ENCODE measurements at places on chromosomes 12 and 14.

DNA sequence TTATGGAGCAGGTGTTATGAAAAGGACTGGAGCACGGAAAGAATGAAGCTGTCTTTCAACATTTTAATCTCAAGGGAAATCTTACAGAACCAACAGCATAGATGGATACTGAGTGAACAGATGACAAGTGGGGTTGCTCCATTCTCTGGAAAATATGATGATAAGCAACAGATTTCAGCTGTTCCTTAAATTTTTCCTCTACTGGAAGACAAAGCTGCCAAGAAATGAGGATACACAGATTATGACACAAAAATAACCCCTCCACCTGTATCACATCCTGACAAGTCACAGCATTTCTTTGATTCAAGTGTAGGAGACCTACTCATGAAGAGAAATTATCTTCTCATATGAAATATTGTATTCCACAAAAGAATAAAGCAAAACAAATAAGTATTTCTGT lies 13.0 kb upstream of the TMTC2 start:
- DNase-seq = no peak

DNA sequence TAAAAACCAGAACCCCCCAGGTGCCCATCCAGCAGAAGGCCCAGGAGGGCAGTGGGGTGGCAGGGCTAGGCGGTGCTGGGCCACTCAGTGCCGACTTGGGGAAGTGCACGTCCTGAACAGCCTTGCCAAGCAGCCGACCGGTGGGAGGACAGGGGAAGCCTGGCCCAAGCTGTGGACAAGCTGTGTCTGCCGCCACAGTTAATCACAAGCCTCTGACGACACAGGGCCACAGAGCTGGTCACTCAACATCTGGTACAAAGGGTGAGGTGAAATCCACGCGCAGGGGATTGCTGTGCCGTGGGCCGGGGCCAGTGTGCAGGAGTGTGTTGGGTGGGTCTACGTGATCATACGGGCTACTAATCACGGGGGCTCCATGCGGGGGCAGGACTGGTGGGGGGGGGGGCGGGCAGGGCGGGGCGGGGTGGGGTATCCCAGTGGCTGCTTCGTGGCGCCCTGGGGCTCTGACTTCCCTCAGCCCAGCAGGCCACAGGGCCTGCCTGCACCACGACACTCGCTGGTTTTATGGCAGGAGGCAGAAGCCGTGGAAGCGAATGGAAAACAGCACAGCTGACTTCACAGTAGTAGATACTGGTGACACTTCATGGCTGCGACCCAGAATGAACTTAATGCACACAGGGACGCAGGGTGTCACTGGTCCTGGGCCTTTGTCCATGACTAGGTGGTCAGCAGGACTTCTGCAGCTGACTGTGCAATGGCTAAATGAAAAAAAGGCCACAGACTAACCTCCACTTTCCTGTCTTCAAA lies 10.2 kb downstream of the AMN start:
- no peak for DNase-seq

DNA sequence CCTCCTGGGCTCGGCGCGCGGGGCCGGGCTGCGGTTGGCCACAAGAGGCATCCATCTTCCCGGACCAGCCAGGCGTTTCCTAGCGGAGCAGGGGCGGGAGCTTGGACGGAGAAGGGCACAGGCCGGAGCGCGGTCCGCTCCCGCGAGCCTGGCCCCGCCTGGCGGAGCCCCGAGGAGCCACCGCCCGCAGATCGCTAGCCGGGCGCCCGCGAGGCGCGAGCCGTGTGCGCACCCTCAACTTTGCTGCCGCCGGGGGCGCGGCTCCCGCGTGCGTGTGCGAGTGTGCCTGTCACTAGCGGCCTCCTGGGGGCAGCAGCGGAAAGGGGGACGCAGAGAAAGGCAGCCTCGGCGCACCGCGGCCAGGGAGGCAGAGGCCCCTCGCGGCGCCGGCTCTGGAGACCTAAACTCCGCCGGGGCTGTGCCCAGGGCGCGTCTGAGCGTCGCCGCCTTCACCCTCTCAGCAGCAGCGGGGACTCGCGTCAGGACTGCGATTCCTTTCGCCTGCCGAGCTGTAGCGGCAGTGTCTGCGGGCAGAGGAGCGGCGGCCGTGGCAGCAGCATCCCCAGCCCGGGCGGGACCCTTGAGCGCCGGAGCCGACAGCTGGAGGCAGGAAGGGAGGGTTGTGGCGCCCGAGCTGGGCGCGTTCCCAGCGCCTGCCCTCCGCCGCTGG lies 644 bp upstream of the SRGAP1 start:
- peak; percentile 51 for DNase-seq

GRCh38 chr14:33040372-33041140 lies 101.9 kb downstream of the NPAS3 start:
- DNase-seq = no peak

DNA sequence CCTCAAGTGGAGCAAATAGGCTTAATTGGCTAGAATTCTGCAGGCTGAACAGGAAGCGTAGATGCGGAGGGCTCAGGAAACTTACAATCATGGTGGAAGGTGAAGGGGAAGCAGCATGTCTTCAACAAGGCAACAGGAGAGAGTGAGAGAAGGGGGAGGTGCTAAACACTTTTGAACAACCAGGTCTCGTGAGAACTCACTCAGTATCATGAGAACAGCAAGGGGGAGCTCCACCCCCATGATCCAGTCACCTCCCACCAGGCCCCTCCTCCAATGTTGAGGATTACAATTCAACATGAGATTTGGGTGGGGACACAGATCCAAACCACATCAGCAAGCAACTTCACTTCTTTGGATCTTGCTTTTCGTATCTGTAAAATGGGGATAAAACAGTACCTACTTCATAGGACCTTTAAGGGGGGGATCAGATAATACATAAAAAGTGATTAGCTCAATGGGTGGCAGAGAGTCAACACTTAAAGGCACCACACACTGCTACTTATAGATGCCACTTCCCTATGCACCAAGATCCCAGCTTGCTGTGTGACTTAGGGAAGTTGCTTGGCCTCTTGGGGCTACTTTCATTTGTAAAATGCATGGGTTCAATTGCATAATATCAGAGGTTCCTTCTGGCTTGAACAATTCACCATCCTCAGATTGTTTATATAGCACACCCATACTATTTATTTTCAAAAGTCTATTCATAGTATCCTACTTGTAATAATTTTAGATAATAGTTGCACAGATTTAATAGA lies 184.8 kb upstream of the RPH3A start:
- DNase-seq = no peak

- DNase-seq = no peak
Observed at GRCh38 chr12:113054948-113055486, 1.5 kb upstream of the DTX1 start.

DNA sequence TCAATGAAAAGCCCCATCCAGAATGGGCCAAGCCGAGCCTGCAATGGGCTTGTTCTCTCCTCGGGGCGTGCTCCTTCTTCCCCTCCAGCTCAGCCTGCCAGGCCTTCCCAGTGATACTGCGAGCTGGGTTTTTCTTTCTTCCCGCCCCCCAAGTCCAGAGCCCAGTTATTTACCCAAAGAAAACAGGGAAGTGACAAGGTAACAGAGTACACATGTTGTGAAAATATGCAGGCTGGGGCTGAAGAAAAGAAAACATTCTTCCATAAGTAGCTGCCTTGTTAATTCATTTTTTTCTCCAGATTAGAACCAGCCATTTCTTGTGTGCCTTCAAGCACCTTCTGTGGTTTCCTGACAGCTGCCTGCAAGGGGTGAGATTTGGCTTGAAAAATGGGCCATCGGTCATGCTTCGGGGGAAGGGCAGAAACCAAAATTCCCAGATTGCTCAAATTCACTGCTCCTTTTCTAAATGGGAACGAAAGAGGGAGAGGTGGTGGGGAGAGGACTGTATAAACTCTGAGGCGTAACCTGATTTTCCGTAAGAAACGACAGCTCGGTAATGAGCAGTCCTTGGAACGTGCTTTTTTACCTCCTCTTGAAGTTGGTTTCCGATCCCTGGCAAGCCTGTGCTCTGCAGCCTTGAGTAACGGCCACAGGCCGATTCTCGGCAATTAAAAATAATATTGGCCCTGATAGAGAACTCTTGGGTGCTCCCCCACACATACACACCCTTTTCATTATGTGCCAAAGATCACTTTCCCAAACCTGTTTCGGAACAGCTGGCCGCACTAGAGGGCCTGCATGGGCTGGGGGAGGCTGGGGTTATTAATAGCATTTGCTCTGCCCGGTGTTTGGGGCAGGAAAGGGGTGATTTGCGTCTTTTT lies 229.4 kb downstream of the ZFP36L1 start:
- no peak for DNase-seq

DNA sequence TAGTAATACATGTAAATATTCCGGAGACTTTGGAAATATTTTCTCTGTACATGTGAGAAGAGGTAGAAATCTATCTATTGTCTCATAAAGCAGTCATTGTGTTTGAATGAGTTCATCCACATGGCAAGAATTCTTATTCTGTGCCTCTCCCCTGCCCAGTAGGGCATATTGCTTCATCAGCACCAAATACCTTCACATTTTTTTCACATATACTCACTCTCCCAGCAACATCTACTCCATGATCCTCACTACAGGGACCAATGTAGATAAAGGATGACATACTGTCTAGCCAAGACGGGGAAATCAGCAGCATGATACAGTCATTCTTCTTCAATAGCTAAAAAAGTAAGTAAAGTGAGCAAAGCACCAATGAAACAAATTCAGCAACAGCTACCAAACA lies 1.3 kb upstream of the TAS2R14 start:
- DNase-seq = no peak

DNA sequence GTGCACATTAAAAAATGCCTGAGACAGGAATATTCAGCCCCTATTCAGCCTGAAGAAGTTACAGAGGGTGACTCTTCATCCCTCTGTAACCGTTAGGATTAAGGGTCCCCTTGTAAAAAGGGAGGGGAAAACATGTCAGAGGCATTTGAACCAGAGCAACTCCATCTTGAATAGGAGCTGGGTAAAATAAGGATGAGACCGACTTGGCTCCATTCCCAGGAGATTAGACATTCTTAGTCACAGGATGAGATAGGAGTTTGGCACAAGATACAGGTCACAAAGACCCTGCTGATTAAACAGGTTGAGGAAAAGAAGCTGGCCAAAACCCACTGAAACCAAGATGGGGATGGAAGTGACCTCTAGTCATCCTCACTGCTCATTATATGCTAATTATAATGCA lies 19.9 kb upstream of the MDM1 start:
- DNase-seq = no peak

DNA sequence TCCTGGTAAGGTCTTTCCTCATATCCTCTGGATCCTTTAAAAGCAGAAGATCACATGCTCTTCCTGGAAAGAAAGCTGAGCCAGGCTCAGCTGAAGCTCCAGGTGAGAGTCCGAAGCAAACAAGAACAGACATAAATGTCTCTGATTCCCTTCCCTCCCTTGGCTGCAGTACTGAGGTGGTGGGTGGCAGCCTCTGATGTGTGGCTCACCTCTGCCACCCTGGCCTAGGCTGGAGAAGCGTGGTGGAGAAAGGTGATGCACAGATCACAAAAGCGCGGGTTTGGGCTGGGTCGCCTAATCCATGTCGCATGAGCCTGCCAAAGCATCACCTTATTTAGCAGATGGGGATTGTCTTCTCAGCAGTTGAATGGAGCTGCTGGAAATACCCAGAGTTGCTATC lies 2.8 kb upstream of the KRT76 start:
- DNase-seq = no peak

GRCh38 chr12:1716215-1716862 lies 25.5 kb downstream of the ADIPOR2 start:
- DNase-seq = no peak

- no peak for DNase-seq
Observed at GRCh38 chr12:113853491-113853890, 112.6 kb downstream of the RBM19 start.

DNA sequence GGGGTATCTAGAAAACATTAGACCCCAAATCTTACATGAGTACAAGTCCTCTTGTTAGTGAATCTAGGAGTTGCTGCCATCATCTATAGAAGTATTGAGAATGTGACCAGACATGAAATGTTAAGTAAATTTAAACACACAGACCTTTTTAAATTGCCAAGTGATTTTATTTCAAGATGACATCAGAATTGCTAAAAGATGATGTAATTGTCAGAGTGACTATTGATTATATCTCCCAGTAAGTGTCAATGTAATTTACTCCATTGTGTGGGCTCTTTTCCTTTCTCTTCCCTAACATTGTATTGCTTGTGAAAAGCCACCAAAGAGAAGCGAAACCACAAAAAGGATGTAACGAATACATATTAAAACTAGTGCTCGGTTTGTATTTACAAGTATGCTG lies 16.8 kb downstream of the ADAM21 start:
- DNase-seq = no peak

- DNase-seq = no peak
Observed at GRCh38 chr12:77406219-77406905, 341.0 kb upstream of the E2F7 start.

GRCh38 chr12:108054496-108054895 lies 74.6 kb upstream of the WSCD2 start:
- no peak for DNase-seq

DNA sequence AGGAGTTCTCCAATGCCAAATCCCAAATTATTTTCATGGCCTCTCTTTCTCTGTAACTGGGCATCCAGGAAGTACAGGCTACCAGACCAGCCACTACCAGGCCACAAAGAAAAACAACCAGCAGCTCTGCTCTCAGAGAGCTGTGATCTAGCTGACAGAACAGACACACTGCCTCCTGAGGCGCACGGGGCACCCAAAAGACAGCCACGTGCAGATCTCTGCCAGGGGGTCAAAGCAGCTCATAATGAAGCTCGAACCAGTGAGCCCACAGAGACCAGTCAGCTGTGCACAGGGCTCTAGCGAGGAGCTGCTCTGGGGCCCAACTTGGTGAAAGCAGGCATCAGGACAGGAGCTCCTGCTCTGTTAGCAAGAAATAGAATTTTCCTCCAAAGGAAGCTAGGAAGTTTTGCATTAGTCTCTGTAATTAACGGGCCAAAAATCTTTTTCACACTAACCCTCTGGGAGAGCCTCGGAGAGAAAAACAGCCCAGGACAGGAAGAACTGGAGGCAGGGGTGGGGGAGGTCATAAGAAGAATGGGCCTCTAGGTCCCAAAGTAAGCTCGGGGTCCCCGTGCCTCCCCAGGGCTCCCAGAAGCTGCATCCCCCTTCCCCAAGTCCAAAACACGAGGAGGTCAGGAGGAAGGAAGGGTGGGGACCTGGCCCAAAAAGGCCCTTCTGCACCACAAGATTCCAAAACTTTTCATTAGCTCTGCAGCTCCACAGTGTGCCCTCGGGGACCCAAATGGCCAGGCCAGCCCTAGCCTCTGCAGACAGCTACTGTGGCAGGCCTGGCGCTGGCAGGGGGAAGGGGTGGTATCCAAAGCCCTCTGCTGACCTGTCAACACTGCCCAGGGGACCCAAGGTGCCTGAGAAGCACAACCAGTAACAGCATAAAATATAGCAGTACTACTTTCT lies 30.2 kb downstream of the ACTN1 start:
- DNase-seq = no peak

- peak; percentile 26 for DNase-seq
Observed at GRCh38 chr12:24226745-24227350, 277.4 kb upstream of the SOX5 start.
